Inflammatory macrophage treated with lipopolysaccharide for 1 hour (primary cell): ENCODE measurements at places on chromosomes 12 and 14.

GRCh38 chr12:125225641-125226040 is 160.4 kb downstream of the AACS start:
- no peak for DNase-seq

- no peak for DNase-seq
Observed at GRCh38 chr12:38118632-38119031, 197.9 kb upstream of the ALG10B start.

DNA sequence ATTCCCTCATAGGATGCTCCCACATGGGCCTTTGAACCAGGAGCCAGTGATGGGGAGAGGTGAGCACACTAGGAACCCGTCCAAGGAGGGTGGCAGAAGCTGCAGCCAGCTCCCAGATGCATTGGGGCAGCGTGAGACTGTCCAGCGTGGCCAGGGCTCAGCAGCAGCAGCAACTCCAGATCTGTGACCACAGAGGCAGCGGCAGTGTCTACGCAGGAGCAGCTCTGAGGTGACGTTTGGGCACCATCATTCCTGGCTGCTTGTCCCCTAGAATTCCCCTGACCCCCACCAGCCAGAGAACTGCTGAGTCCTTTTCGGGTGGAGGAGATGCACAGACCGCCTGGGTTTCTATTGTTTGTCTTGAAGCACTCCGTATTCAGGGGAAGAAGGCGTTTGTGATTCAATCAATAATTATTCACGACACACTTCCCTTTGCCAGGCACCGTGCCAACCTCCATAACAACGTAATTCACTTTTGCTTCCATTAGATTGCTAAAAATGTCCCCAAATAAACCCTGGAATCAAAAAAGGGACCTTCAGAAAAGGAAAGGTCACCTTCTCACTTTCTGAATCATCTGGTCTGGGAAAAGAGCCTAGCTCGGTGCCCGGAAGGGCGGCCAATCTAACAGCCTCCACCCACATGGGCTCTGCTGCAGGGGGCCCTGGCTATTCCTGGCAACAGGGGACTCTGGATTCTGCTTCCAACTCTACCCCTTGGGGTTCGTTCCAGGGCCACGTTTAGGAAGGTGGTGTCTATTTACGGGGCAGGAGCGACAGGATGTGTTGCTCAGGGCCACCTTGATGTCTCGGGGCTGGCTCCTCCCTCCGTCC is 11.4 kb upstream of the BDKRB2 start:
- no peak for DNase-seq

- no peak for DNase-seq
Observed at GRCh38 chr12:110344657-110345056, 58.9 kb downstream of the ANAPC7 start.

DNA sequence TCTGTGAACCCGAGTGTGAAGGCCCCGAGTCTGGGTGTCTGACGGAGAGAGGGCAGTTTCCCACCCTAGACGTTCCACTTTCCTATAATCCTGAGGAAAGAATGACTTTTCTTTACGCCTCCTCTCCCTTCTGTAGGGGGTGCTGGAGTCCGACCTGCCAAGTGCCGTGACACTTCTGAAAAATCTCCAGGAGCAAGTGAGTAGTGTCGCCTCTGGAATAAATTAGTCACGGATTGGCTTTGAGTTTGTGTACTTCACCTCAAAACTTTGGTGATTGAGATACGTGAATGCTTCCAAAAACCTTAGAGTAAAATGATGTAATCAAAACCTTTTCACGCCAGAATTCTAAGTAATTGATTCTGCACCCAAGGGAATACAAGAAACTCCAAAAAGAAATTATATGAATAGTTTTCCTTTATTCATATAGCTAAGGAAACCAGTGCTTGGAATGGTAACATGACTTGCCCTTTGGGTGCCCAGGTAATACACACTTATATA is 452 bp downstream of the NGDN start:
- no peak for DNase-seq

GRCh38 chr14:59376686-59377085 is 88.5 kb downstream of the GPR135 start:
- DNase-seq: no peak

DNA sequence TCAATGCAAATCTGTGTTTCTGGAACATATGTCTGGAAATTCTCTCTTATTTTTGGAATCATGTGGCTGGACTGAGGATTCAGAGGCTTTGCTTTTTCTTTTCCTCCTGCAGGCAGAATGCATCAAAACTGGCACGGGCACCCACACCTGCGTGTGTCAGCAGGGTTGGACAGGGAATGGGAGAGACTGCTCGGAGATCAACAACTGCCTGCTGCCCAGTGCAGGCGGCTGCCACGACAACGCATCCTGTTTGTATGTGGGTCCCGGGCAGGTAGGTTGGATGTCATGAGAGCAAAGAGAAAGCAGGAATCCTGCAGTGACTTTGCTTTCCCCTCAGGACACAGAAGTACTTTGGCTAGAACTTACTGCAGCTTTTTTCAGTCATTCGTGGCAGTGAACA is 90.3 kb downstream of the STAB2 start:
- DNase-seq: no peak
